Esophagus squamous epithelium (tissue), 5 donors: ENCODE measurements at places on chromosomes 12 and 14. TPM values are rescaled to one million over a fixed set of nuclear protein-coding genes. Genes with fewer than 3 reads are reported as not detected.

DNA sequence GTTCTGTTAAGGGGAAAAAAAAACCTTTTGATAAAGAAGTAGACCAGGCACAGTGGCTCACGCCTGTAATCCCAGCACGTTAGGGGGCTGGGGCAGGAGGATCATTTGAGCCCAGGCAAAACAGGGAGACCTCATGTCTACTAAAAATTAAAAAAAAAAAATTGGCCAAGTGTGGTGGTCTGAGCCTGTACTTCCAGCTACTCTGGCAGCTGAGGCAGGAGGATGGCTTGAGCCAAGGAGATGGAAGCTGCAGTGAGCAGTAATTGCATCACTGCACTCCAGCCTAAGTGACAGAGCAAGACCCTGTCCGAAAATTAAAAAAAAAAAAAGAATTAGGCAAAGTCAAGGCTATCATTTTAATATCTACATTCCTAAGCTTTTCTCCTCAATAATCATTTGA is 124.8 kb upstream of the CPM start:
- no peak overlapping the region for H3K4me3 ChIP-seq
- no peak for DNase-seq
- H3K27me3 ChIP-seq: no peaks in the 10 kb centered on the region

GRCh38 chr12:22254478-22254877 is 80.0 kb downstream of the ST8SIA1 start:
- no peak overlapping the region for H3K4me3 ChIP-seq
- H3K4me1 ChIP-seq: peaks cover 17% of the 10 kb centered on the region
- peak overlapping the region; percentile 16 for H3K27ac ChIP-seq
- no peaks in the 10 kb centered on the region for H3K36me3 ChIP-seq
- no peaks in the 10 kb centered on the region for H3K27me3 ChIP-seq
- no peak for DNase-seq

DNA sequence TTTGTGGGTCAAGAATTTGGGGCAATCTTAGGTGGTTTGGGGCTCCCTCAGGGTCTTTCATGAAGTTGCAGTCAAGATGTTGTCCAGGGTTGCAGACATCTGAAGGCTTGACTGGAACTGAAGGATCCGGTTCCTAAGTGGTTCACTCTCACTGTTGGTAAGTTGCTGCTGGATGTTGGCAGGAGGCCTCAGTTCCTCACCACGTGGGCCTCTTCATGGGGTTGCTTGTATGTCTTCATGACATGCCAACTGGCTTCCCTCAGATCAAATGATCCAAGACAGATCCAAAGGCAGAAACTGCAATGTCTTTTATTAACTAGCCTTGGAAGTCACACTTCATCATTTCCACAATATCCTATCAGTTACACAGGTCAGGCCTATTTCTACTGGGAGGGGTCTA is 49.2 kb downstream of the ARF6 start:
- H3K36me3 ChIP-seq: no peaks in the 10 kb centered on the region
- H3K27ac ChIP-seq: no peak overlapping the region
- H3K27me3 ChIP-seq: no peaks in the 10 kb centered on the region
- DNase-seq: no peak
- peaks cover 6% of the 10 kb centered on the region for H3K4me1 ChIP-seq

DNA sequence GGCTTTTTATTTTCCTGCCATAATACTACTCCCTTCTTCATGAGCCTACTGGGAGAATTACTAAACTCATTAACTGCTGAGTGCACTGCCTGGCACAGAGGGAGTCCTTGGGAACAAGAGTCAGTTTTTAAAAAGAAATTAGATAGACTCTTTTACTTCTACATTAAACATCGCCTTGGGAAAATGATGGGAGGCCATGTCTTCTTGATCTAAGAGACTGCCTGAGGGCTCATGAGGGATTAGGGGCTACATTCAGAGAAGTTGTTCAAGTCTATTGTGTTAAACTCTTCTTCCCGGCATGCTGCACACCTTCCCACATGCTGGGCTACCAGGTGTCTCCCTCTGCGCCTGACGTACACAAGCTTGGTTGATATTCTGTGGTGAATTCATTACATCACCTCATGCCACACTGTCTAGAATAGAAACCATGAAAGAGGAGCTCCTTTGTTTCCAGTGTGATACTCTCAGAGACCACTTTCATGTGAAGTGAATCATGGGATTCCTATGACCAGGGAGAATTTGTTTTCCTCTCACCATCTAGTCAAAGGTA is 1422.3 kb downstream of the AACS start:
- H3K36me3 ChIP-seq: no peaks in the 10 kb centered on the region
- no peaks in the 10 kb centered on the region for H3K4me1 ChIP-seq
- no peak overlapping the region for H3K4me3 ChIP-seq
- DNase-seq: no peak

- no peaks in the 10 kb centered on the region for H3K36me3 ChIP-seq
- no peak for DNase-seq
- peaks cover 50% of the 10 kb centered on the region for H3K4me1 ChIP-seq
- H3K4me3 ChIP-seq: peak overlapping the region; percentile 77
- no peaks in the 10 kb centered on the region for H3K27me3 ChIP-seq
- peak overlapping the region; percentile 100 for H3K27ac ChIP-seq
These were observed 1.7 kb downstream of the HECTD1 start for GRCh38 chr14:31205681-31206535.

ADCY6 gene
- total RNA-seq: 14.7 TPM

GRCh38 chr14:82447586-82447985 is 913.9 kb upstream of the SEL1L start:
- H3K4me1 ChIP-seq: no peaks in the 10 kb centered on the region
- H3K36me3 ChIP-seq: no peaks in the 10 kb centered on the region
